ENCODE measurements at places on chromosomes 6 and 20. TPM values are rescaled to one million over a fixed set of nuclear protein-coding genes. Genes with fewer than 3 reads are reported as not detected.

GRCh38 chr6:61809004-61809595 lies 476.9 kb downstream of the KHDRBS2 start:
- H3K27me3 ChIP-seq = no peaks in the 10 kb centered on the region
- H3K4me3 ChIP-seq = no peak overlapping the region

- no peaks in the 10 kb centered on the region for H3K27me3 ChIP-seq
- no peak for DNase-seq
- no peaks in the 10 kb centered on the region for H3K36me3 ChIP-seq
- no peak overlapping the region for H3K4me3 ChIP-seq
- peaks cover 6% of the 10 kb centered on the region for H3K4me1 ChIP-seq
- no peak overlapping the region for H3K27ac ChIP-seq
These were observed 267.6 kb upstream of the SGK1 start for GRCh38 chr6:134585517-134585873.

DNA sequence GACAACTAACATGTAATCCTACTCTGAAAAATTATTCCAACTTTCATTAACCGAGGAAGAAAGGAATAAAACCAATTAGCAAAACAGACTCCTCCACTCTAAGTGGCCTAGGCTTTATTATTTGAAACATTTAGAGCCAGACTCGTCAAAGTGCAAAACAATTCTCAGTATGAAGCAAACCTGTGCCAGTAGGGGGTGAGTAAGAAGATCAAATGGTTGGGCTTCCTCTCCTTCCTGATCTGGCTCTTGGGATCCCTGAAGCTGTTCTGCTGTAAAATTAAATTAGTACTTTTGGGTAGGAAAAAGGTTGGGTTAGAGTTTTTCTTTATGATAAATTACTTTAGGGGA lies 177.6 kb upstream of the MAN1A1 start:
- H3K4me1 ChIP-seq = no peaks in the 10 kb centered on the region
- no peak overlapping the region for H3K4me3 ChIP-seq
- no peaks in the 10 kb centered on the region for H3K27me3 ChIP-seq

- no peak overlapping the region for H3K4me3 ChIP-seq
- H3K27ac ChIP-seq = no peak overlapping the region
- H3K27me3 ChIP-seq = no peaks in the 10 kb centered on the region
- no peak for DNase-seq
These were observed 95.6 kb upstream of the SLC35B3 start for GRCh38 chr6:8530785-8531435.

DNA sequence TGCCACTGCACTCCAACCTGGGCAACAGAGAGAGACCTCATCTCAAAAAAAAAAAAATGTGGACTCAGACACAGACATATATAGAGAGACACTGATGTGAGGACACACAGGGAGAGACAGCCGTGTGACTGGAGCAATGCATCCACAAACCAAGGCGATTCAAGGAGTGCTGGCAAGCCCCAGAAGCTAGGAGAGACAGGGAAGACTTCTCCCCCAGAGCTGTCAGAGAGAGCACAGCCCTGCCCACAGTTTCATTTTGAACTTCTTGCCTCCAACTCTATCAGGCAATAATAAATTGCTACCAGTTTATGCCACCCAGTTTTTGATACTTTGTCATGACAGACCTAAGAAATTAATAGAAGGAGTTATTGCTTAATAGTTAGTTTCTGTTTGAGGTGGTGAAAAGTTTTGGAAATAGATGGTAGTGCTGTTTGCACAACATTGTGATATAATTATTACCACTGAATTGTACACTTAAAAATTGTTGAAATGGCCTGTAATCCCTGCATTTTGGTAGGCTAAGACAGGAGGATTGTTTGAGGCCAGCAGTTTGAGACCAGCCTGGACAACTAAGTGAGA lies 5.1 kb upstream of the MDFI start:
- no peak overlapping the region for H3K4me3 ChIP-seq
- H3K27me3 ChIP-seq = peaks cover 15% of the 10 kb centered on the region
- H3K36me3 ChIP-seq = no peaks in the 10 kb centered on the region

DNA sequence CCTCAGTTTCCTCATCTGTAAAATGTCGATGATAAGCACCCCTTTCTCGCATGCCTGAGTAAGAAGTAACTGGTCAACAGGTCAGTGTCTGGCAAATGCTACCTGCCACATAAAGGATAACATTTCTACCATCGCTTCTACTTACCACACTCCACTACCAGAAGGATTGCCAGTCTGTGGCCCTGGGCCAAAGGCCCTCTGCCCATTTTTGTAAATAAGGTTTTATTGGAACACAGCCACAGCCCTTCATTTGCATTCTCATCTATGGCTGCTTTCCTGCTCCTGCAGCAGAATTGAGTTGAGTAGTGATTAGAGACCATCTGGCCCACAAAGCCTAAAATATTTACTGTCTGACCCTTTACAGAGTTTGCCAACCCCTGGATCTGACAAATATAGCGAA lies 121.8 kb downstream of the TOX2 start:
- H3K36me3 ChIP-seq = peaks cover 2% of the 10 kb centered on the region
- no peak overlapping the region for H3K4me3 ChIP-seq
- DNase-seq = no peak
- no peaks in the 10 kb centered on the region for H3K27me3 ChIP-seq

- peak; percentile 7 for DNase-seq
- no peak overlapping the region for H3K4me3 ChIP-seq
These were observed 33.6 kb downstream of the CDK19 start for GRCh38 chr6:110781522-110782214.

- H3K27ac ChIP-seq = no peak overlapping the region
- H3K4me1 ChIP-seq = no peaks in the 10 kb centered on the region
- H3K4me3 ChIP-seq = no peak overlapping the region
- no peaks in the 10 kb centered on the region for H3K27me3 ChIP-seq
- no peaks in the 10 kb centered on the region for H3K36me3 ChIP-seq
- no peak for DNase-seq
These were observed 604.4 kb upstream of the NOX3 start for GRCh38 chr6:156060013-156060412.

DNA sequence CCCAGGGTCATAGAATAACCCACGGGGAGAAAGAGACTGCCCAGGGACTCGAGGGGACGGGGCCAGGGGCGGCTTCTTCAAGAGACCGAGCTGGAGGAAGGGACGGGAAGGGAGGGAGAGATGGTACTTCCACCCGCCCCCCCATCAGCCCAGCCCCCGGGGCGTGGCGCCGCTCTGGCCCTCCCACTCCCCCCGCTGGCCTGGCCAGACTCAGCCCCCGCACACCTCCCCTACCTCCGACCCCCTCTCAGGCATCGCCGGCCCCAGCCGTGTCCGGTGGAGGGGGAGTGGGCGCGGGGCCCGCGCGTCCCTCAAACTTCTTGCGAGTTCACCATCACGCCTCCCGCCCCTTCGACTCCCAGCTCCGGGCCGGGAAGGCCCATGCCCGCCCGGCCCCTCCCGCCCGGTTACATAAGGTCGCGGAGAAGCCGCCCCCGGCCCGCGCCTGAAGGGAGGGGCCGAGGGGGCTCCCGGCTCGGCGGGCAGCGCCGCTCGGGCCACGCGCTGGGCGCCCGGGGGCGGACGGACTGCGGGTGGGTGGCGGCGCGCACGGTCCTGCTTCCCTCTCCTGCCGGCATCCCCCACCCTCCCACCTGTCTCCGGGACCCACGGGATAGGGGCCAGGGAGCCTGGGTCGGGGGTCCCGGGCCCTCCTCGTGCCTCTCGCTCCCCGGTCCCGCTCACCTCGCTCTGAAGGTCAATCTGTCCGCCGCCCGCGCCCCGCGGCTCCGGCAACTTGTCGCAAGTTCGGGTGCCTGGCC lies 562 bp downstream of the TFEB start:
- H3K27ac ChIP-seq = no peak overlapping the region
- peaks cover 3% of the 10 kb centered on the region for H3K4me1 ChIP-seq
- no peaks in the 10 kb centered on the region for H3K36me3 ChIP-seq

GRCh38 chr6:45445749-45446549 lies 68.2 kb upstream of the SUPT3H start:
- H3K4me3 ChIP-seq = peak overlapping the region; percentile 41
- no peaks in the 10 kb centered on the region for H3K27me3 ChIP-seq
- no peaks in the 10 kb centered on the region for H3K36me3 ChIP-seq
- peak overlapping the region; percentile 71 for H3K27ac ChIP-seq
- DNase-seq = peak; percentile 98
- H3K4me1 ChIP-seq = peaks cover 29% of the 10 kb centered on the region

WFDC5 gene
- not detected for polyA plus RNA-seq

MYLK4 gene
- polyA plus RNA-seq = 0.24 TPM

ADGRB3 gene
- polyA plus RNA-seq = 0.01 TPM

ZSCAN9 gene
- polyA plus RNA-seq = 11.3 TPM

VSX1 gene
- polyA plus RNA-seq = not detected

IL17A gene
- not detected for polyA plus RNA-seq
